CD4-positive, alpha-beta memory T cell (primary cell): ENCODE measurements at places on chromosomes 11 and 22. TPM values are rescaled to one million over a fixed set of nuclear protein-coding genes. Genes with fewer than 3 reads are reported as not detected.
A peak's percentile ranks its signal among the peaks of the same experiment; 100 is the strongest.

The OR51B2 gene
- not detected for total RNA-seq

DNA sequence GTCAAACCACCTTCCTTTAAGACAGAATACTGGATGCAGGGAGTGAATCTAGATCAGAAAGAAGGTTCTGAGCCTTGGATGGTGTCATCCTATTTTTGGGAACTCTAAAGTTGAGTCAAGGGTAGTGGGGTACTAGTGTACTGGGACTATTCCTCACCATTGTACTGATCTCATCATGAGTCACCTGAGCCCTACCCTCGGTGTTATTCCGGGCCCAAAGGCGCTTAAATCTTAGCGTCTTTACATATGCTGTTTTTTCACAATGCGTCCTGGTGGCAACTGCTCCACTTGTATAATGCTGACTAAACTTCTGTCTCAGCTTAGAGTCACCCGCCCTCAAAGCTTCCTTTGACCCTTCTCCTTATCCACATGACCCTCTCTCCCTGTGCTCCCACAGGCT is 25.3 kb upstream of the PATE1 start:
- no peak for DNase-seq

The CSNK1E gene
- 100 TPM for total RNA-seq

DNA sequence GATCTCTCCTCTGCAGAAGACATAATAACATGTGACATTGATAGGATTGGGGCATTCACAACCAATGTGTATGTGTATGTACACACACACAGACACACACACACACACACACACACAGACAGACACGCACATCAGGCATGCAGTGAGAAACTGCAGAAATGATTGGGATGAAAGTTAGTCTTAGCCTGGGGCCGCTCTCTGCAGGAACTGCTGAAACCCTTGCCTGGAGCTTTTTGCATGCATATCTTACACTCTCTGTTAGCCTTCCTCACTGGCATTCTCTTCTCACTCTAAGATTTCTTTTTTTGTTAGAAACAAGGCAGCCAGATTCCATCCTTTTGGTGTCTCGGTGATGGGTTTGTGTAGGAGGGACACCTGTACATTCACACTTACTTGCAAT is 337.9 kb downstream of the NELL1 start:
- DNase-seq, result no peak

- no peak for DNase-seq
These were observed 17.9 kb upstream of the ADA2 start for GRCh38 chr22:17237038-17237668.

DNA sequence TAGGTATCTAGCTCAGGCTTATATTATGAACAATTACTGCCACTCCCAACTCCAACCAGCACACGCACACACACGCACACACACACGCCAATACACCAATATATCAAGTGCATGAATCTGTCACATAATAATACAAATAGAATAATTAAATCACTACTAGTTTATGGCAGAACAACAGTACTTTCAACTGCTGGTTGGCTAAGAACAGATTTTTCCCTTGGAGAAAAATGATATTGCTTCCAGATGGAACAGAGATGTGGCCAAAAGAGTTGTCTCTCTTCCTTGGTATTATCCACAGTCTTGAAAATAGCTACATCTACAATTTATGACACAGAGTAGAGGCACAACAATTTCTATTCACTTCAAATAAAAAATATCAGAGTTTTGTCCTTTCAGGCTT is 538.3 kb upstream of the FAT3 start:
- DNase-seq, result no peak

DNA sequence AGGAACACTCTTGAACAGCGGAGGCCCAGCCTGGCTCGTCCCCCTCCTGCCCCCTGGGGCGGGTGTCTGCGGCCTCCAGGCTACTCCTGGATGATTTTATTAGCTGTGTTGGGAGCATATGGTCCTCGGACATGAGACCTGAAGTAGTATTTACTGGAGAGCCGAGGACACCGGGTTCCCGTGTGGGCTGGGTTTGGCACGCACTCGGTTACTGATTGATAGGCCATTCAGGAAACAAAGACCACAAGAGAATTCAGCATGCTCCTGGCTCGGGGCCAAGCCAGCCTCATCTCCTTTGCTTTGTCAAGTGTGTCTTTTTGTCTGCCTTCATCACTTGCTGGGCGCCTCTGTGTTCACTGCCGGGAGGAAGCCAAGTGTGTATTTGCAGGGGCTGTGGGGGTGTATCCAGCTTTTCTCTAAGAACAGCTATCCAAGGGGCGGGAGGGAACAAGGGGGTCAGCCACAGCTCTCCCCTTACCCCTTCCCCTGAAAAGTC is 9.7 kb downstream of the FXYD2 start:
- DNase-seq, result peak; percentile 86

The GALNT18 gene
- not detected for total RNA-seq

- DNase-seq, result no peak
These were observed 5.8 kb upstream of the GCAT start for GRCh38 chr22:37801946-37802309.

The LRP5 gene
- total RNA-seq, result 1.9 TPM

DNA sequence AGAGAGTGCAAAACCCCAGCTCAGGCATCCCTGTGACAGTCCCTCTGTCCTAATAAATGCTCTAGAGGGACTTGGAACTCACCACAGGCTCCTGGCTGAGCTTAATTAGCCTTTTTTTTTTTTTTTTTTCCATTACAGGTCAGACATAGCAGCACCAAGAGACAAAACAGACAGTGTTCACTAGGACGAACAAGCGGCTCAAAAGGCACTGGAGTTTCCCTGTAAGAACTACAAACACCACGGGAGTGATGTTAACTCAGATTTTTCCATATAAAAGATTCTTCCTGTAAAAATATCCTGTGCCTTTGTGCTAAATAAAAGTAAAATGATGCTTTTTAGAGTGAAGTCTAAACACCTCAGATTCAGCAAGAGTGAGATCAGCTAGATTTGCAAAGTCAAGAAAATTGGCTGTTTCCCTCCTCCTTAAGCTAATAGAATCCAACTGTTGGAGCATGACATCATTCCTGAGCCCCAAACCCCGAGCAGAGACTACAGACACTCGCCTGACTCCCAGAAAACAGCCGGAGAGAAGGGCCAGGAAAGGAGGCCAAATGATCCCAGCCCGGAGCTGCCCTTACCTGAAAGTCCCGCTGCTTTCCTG is 101.0 kb upstream of the AKIP1 start:
- DNase-seq, result no peak

The CYP2D6 gene
- 8.8 TPM for total RNA-seq

DNA sequence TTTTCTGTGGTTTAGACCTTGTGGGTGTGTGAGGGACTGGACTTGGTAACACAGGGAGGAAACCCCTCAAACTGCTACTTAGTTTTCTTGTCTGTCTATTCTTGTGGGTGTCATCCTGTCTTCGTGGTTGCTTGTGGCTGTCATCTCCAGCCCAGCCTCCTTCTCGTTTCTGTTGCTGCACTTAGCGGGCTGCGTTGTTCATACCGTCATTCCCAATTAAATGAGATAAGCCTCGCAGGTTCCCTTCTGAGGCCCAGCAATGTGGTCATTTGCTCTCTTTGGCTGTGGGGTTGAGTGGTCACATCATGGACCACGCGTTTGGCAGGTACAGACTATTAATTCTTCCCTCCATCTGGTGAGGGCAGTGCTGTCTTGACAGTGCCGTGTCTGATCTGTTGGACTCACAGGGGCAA is 18.8 kb downstream of the PANX1 start:
- DNase-seq, result no peak

The SAA1 gene
- not detected for total RNA-seq

GRCh38 chr11:68816917-68817419 is 24.7 kb downstream of the CPT1A start:
- peak; percentile 14 for DNase-seq

The PRR33 gene
- total RNA-seq, result not detected

The CTR9 gene
- 57.2 TPM for total RNA-seq

The XRRA1 gene
- 21.1 TPM for total RNA-seq

The CLDN25 gene
- not detected for total RNA-seq

DNA sequence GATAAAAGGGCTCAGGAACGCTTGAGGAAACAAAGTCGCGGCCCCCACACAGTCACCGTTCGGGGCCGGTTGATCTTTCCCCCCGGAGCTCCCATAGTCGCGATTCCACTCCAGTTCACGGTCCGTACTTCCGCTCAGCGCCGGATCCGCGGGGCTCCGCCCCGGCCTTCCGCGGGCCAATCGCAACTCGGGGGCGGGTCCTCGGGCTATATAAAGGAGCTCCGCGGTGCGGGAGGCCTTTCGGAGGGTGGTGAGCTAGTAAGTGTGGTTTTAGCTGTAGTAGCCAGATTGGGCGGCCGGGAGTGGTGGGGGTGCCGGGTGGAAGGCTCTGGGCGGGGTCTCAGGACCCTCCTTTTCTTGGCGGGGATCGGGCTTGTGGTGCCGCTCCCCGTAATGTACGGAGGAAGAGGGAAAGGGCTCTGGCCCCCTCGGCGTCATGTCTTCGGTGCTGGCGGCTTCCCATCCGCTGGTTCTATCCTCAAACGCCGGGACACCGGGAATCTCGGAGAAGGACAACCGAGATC is at the start of the genes C11orf98 and CSKMT:
Gene C11orf98, minus strand, starts transcription at position 136 of the 524 bp plus-strand sequence. Its CDS starts 41 bp downstream, at position 95.
Gene CSKMT, plus strand, starts transcription at position 238 of the 524 bp plus-strand sequence. CDS start 568 bp downstream, outside the sequence.
- DNase-seq, result peak; percentile 96

DNA sequence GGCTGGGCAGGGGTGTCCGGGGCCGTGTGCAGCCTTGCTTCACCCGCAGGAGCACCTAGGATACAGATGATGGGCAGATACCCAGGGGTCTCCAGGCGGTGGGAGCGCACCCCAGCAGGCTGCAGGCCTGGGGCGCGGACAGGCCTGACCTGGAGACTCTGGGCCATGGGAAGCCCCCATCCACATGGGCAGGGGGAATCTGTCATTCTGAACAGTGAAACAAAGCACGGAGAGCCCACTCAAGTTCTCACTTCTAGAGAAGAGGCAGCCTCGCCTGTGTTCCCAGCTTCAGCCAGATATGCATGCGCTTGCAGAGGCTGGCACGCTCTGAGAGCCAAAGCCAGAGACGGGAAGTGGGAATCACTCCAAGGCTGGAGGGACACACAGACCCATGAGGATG is 333.1 kb downstream of the BRD1 start:
- DNase-seq, result no peak

The MTCH2 gene
- total RNA-seq, result 23.6 TPM

GRCh38 chr11:11416502-11416901 is 63.5 kb upstream of the CSNK2A3 start:
- no peak for DNase-seq

The MEI1 gene
- total RNA-seq, result 79.2 TPM
